Lung (tissue), 17 donors: ENCODE measurements at places on chromosomes 11 and 22.

- peak; percentile 38 for DNase-seq
Measured at GRCh38 chr22:38314933-38315822, 2.1 kb downstream of the CSNK1E start.

DNA sequence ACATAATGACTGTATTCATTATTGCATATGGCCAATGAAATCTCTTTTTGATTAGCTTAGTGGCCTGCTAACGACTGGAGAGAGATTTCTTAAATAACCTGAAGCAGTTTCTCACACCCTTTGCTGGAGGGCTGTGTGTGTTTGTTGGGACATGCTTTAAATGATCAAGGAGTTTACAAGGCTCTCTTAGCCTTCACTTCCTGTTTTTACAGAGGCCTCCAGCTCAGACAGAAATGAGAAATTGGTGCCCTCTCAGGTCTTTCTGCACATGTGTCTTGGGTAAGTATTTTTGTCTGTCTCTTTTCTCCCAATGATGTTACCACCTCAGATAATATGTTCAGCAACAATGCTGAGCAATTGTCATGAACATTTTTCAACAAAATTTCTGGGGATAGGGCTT lies 884.4 kb upstream of the CNTN5 start:
- DNase-seq = no peak

DNA sequence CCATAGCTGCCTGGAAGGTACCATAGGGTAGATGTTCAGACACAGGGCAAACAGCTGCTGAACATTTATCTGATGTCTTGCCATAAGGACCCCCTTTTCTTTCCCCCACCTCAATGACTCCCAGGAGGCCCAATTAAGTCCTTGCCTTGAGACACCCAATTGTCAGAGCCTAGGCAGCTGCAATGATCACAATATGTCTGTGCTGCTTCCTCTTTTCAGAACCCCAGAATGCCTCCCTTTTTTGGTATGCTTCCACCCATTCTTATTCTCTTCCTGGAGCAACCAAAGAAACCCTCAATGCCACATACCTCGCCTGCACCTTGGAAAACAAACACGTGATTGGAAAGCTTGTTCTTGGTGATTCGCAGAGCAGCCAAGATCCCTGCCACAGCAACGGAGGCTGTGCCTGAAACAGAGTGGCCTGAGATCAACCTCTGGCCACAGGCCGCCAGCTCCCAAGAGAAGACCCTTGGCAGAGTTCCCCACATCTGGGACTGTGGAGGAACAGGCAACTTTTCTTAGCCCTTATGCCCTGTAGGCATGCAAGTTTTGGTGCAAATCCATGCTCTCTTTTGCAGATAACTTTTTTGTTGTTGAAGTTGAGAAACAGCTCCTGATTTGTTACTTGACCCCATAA lies 75.4 kb downstream of the CCDC81 start:
- DNase-seq = no peak

GRCh38 chr22:22166941-22167713 lies 77.5 kb upstream of the VPREB1 start:
- no peak for DNase-seq

DNA sequence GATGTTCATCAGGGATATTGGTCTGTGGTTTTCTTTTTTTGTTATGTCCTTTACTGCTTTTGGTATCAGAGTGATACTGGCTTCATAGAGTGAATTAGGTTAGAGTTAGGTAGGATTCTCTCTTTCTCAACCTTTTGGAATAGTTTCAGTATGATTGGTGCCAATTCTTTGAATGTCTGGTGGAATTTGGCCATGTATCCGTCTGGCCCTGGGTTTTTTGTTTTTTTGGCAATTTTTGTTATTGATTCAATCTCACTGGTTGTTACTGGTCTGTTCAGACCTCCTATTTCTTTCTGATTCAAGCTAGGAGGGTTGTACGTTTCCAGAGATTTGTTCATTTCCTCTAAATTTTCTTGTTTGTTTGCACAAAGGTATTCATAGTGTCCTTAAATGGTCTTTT lies 54.4 kb downstream of the ATXN10 start:
- no peak for DNase-seq

- DNase-seq = no peak
Measured at GRCh38 chr11:14109742-14110141, 147.2 kb downstream of the SPON1 start.

DNA sequence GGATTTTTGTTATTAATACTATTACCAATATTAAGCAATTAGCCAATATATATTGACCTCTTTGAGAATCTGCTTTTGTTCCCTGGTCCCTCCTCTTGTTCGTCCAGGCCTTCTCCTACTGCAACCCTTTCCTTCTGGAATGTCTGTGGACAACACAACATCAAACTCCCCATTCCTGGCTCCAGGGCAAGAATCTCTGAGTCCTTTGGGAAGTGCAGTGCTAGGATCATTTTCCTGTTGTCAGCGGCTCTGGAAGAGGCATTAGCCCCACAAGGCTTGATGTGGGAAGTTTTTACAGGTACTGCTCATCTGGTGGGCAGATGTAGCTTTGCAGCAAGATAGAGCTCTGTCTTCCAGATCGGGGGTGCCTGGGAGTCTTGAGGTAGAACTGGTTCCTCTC lies 74.3 kb downstream of the RPUSD4 start:
- no peak for DNase-seq

DNA sequence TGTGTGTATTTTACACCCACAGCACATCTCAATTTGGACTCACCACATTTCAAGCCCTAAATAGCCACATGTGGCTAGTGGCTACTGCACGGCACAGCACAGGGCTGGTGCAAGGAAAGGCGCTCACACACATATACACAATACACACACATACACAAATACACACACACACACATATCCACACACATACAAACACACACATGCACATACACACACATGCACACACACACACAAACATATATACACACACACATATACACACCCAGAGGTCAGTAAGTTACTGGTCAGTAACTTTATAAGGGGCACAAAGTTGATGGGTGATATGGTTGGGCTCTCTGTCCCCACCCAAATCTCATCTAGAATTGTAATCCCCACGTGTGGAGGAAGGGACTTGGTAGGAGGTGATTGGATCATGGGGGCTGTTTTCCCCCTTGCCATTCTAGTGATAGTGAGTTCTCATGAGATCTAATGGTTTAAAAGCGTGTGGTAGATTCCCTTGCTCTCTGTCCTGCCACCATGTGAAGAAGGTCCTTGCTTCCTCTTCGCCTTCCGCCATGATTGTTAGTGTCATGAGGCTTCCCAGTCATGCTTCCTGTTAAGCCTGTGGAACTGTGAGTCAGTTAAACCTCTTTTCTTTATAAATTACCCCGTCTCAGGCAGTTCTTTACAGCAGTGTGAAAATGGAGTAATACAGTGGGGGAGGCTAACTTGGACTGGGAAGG lies 37.6 kb upstream of the DKK3 start:
- DNase-seq = no peak

DNA sequence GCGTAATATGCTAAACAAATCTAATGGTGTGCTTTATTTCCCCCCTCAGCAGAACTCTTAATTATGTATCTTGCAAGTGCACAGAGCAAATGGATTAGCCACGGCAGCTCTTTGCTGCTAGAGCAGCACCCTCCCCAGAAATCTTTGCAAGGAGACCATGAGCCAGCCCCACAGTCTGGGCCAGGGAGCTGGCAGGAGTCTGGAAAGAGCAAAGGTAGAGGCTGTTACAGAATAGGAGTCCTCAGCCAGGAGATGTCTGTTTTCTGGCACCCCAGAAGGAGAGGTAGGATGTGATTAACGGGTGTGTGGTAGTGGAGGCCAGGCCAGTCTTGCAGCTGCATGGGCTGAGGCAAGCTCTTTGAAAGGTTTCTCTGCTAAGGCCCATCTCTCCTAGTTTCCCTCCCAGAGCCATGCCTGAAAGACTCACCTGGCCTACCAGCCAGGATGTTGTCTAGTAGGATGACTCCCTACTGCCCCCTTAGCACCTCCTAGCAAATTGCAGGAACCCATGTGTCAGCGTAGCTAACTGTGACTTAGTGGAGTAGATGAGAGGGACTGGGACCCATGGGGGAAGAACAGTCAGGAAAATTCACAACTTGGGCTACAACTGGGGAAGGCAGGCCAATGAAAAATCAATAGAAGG lies 557.2 kb downstream of the BUD13 start:
- no peak for DNase-seq

GRCh38 chr11:17353821-17354600 lies 2.4 kb downstream of the NCR3LG1 start:
- DNase-seq = no peak

DNA sequence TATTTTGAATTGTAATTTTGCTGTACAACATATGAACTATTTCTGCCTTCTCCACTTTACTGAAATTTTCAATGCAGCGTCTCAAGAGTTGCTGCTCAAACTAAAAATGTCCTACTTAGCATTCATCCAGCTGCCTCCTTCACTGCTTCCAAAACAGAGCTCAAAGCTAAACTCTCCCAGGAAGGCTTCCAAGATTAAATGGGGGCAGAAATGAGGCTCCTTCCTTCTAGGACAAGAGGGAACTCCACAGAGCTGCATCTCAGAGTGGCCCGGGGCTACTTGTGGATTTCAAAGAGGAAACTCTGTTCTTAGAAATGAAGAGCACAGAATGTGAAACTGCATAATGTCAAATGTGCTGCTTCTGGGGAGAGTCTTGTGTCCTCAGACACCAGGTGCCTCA lies 295.9 kb upstream of the NCAM1 start:
- DNase-seq = no peak

DNA sequence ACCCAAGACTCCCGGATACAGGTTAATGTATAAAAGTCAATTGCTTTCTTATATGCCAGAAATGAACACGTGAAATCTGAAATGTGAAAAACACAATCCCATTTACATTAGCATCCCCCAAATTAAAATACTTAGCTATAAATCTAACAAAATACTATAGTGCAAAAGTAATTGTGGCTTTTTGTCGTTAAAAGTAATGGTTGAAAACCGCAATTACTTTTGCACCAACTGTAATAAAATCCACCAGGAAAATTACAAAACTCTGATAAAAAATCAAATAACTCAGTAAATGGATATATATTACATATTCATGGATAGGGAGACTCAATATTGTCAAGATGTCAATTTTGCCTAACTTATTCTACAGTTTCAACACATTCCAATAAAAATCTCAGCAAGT lies 4.6 kb downstream of the TMEM225 start:
- no peak for DNase-seq

- peak; percentile 55 for DNase-seq
Measured at GRCh38 chr11:8604078-8604723, 10.2 kb upstream of the STK33 start.

- DNase-seq = no peak
Measured at GRCh38 chr11:76824083-76824939, 36.4 kb upstream of the ACER3 start.

DNA sequence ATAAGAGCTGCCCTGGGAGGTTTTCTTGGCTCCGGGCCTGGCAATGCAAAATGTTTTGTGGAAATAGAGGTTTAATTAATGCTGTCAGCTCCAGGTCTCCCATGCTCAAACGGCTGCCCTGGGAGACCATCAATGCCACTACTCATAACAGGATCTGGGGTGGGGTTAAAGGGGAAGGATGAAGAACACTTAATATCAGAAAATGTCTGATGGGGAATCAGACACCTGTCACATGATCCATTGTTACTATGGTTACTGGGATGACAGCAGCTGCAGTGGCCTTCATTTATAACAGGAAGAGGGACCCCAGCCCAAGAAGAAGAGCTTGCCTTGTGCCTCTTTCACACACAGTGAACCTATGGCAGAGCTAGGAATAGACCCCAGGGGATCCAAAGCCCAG lies 2.2 kb upstream of the SYT13 start:
- no peak for DNase-seq

DNA sequence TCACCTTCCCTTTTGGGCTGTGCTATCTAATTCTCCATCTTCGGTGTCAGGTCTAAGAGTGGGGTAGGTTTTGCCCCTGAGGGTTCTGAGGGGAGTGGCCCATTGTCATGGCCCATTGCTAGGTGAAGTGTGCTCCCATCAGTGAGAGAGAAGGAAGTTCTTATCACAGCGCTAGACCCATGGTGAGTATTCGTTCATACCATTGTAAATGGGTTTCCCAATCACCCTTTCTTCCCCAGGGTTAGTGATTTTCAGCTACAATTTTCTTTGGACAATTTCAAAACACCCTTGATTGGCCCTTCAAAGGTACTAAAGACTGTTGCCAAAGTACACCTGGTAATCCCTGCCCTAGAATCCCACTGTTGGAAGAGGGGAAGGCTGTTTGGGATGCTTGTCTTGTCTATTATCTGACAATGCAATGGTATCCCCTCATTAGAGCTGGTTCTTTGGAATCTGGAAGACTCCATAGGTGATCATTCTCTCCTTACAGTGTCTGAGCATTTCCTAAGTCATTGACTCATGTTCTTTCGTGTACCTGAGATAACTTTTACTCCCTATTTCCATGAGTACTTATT lies 20.2 kb downstream of the MPEG1 start:
- no peak for DNase-seq

GRCh38 chr11:94308024-94308423 lies 3.6 kb downstream of the IZUMO1R start:
- DNase-seq = no peak

GRCh38 chr11:85810521-85810870 lies 445 bp downstream of the SYTL2 start:
- DNase-seq = no peak

- DNase-seq = no peak
Measured at GRCh38 chr11:35275786-35276170, 136.8 kb downstream of the CD44 start.

DNA sequence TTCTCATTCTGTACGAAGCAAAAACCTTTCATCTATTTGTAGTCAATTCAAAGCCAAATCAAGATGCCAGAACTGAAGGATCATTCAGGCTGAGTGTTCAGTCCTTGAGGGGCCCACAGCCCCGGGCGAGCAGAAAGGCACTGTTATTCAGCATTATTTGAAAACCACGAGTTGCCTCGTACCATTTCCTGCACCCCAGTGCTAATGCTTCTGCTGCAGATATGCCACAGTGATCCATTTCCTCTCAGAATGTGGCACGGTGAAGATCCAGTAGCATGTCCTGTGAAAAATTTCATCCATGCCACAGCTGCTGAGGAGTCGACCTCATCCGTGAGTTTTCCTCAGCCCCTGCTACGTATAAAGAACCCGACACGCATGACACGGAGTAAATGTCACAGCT lies 85.4 kb downstream of the OSBP2 start:
- DNase-seq = no peak

DNA sequence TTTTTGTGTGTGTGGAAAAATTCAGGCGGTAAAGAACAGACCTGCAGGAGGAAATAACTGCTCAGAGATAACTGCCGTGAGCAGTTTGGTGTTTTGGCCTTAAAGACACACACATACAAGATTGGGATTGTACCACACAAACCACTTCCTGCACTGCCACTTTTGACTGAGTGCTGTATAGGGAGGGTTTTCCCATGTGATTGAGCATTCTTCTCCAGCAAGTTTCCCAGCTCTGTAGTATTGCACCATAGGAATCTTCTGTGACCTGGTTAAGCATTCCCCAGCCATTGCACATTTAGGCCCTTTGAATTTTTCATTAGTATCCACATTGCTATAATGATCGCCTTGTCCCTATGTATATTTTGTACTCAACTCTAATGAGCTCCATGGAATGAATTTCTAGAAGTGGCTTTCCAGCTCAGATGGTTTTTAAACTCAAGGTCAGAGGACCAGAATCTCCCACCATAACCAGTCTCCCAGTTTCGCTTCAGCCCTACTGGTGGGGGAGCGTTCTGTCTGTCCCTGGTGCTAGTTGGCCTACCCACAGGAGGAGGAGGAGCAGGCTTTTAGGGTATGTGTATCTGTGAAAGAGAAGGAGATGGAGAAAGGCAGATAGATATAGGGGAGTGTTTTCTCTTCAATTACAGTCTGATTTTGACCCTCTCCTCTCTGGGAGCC lies 9.3 kb downstream of the CD82 start:
- DNase-seq = peak; percentile 57
